ENCODE measurements at places on chromosomes 1 and 21. TPM values are rescaled to one million over a fixed set of nuclear protein-coding genes. Genes with fewer than 3 reads are reported as not detected.

DNA sequence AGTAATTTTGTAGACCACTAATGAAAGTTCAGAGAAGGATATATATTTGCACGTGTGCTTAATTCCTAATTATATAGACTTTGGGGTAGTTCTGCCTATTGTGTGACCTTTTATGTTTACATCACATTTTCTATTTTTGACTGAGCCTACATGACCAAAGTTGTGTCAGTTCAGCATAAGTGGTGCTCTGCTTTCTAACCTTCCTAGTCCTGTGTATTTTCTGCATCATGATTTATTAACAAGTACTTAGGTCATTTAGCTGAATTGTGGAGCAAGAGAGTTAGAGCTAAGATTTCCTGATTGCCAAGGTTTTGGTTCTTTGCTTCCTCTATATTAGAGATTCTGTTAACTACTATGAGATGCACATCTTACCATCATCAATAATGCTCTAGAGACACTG is 176.0 kb downstream of the C1orf21 start:
- DNase-seq, result no peak

DNA sequence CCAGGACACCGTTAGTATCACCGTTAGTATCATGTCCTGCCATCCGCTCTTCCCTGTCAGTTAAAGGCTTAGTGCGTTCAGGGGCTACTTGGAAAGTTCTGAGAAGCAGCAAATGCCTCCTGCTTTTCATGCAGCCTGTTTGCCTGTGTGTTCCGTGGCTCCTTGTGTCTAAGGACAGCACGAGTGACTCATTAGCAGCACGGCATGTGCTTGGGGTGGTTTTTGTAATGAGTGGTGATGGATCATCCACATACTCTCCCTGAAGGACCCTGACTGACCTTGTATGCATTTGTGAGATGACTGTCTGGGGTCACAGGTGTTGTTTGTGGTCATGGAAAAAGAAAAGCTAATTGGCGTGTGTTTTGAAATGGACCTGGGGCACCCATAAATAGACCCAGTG is 221.9 kb downstream of the PBX1 start:
- DNase-seq, result no peak

- DNase-seq, result peak; percentile 32
These were observed 34.7 kb downstream of the RGS5 start for GRCh38 chr1:163168053-163168452.

KRTAP7-1 gene
- total RNA-seq, result not detected
